A549 (cell line): ENCODE measurements at places on chromosomes 13 and 19. TPM values are rescaled to one million over a fixed set of nuclear protein-coding genes. Genes with fewer than 3 reads are reported as not detected.

CCDC8 gene
- polyA plus RNA-seq = 0.03 to 0.08 TPM in 2 of 3 replicates, not detected in the other

- no peak for DNase-seq
Measured at GRCh38 chr13:39345982-39346381, 257.0 kb downstream of the LHFPL6 start.

DNA sequence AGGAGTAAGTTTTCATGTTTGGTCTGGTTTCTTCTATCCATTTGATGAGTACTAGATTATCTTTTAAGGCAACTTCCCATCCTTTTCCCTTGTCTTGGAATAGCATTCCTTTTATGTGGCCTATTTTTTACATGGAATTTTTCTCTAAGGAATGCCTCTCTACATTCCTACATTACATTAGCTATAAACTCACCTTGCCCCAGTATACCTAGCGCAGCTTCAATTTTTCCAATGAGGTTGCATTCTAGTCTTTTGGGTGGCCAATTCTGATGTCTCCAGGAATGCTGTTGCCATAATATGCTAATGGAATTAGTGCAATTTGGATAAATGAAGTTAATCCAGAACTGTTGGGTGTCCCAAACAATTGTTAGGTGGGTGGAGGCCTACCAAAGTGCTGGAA lies 33.8 kb downstream of the KBTBD6 start:
- no peak for DNase-seq

MAB21L1 gene
- not detected in 3 replicates for polyA plus RNA-seq

DNA sequence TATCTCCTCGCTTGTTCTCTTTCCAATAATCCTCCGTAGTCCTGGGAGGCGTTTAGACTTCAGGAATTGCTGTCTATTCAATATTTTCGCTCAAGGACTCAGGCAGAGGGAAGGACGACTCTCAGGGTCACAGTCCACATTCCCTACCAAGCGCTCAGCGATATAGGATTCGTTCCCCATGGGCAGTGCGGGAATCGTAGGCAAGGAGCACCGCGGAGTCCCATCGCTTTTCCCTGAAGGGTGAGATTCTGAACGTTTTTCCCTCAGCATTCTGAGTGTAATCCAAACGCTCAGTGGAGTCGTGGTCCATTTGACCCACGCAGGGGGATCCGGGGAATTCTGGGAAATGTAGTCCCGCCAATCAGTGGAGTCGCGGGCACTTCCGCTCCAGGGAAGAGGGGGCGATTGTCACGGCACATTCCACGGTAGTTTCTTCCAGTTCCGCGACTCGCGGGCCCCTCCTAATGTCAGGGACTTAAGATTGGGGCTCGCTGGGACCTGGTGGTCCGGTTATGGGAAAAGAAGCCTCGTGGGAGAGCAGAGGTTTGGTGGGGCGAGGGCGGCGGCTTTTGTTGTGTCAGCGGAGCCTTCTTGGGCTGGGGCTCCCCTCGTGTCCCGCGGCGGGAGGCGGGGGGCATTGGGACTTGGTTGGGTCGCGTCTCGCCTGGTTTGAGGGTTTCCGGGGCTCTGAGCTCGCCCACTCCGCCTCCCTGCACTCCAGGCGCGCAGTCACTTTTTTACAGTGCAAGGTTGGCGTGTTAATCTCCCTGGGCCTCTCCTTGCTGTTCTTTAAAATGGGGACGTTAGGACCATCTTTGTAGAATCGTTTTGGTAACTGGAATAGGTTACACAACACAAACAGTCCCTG lies at the start of gene ZNF234:
Gene ZNF234, plus strand, starts transcription at position 364 of the 868 bp plus-strand sequence. CDS start 3,079 bp downstream, outside the sequence.
- DNase-seq = peak; percentile 87

TNFSF9 gene
- 11.1 to 16.7 TPM (median 15.9 TPM) in 3 replicates for polyA plus RNA-seq

ZNF497 gene
- polyA plus RNA-seq = 1.6 to 2.4 TPM (median 2.0 TPM) in 3 replicates

ABCC4 gene
- 23.5 to 26.0 TPM (median 24.2 TPM) in 3 replicates for polyA plus RNA-seq

DNA sequence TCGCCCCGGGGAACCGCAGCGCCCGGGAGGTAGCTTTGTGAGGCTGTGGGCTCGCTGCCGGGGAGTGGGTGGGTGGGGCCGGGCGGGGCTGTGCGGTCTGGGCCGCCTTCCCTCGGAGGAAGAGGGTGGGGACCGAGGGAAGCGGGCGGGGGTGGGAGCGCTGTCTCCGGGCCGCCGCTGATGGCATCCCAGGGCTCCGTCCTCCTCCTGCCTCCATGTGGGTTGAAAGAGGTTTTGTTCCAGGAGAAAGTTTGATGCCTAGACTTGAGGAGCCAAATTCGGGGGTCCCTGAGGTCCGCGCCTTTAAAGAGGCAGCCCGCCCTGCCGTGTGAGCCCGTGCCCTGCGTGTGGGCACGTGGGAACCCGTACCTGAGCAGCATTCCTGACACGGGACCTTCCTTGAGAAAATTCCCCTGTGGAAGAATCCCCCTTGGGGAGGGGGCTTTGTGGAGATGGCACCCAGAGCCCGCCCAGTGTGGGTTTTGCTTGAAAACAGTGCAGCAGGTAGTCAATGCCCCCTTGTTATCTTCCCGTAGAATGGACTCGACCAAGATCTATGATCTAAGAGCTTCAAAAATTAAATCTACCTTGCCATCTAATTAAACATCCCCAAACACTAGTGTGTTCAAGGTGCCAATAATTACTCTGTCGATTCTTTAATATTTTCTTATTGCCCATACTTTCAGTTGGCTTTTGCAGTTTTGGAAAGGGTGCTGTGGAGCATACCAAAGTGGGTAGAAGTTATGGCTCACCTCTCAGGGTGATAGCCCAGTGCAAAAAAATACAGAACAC lies 107.8 kb downstream of the RXFP2 start:
- DNase-seq = no peak

GRCh38 chr13:35600137-35600536 lies 123.6 kb upstream of the MAB21L1 start:
- no peak for DNase-seq

DNA sequence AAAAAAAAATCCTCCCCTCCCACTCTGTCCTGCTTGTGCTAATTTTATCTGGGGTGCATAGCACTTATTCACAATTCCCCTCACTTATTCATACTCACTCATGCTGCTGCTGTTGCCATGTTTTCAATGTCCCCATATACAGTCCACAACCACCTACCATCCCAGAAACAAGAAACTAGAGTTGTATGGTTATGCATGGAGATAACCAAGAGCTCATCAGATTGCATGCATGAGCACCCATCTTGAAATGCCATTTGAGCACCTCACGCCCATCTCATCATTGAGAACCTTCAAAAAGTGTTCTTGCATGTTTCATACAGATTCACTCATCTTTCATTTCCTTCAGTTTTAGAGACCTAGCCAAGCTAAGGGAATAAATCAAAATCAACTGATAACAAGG lies 15.1 kb upstream of the N4BP2L2 start:
- DNase-seq = no peak

DNA sequence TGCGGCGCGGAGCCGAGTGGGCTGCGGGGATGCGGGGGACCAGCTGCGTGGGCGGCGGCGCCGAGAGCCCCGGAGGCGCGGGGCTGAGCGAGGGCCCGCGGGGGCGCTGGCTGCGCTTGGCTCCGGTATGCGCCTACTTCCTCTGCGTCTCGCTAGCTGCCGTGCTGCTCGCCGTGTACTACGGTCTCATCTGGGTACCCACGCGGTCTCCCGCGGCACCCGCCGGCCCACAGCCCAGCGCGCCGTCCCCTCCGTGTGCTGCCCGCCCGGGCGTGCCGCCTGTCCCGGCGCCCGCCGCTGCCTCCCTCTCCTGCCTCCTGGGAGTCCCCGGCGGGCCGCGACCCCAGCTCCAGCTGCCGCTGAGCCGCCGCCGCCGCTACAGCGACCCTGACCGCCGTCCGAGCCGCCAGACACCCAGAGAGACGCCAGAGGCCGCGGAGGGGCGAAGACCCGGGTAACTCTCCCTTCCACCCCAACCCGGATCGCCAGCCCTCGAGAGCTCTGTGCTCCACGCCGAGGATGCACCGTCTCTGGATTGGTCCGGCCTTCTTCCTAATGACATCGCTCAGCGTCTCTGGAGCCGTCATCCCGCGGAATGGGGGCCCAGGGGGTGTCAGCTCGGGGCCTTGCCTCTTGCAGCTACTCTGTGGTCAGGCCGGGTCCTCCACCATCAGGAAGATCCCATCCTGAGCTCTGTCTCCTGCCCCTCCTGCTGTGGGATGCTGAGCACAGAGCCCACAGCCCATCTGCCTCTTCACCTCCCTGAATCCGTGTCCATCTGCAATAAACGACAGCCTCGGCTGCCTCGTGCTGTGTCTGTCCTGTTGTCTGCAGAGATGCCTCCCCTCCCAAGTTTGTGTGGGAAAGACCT lies 441 bp downstream of the INAFM1 start:
- DNase-seq = no peak
